ENCODE measurements at places on chromosomes 4 and X.

DNA sequence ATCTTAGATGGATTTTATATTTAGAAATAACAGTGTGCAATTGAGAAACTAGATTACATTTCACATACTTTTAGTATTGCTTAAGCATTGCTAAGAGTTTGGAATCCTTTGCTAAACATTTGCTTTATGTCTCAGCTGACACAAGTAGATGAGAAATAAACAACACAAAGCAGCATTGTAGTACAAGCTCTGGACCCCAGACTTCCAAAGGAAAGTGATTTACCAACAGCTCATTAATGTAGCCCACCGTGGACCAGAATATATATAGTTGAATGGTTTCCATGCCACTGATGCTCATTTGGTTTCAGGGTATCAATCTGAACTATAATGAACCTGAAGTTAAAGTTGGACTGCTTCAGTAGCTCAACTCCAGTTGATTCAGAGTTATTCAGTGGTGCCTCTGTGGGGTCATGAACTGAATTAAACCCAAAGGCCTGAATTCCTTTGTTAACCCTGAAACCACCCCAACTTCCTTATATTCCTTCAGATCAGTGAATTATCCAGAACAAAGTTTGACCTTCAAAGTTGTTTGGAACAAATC lies 132.1 kb upstream of the NEIL3 start:
- DNase-seq: no peak

GRCh38 chrX:9604111-9604907 lies 139.5 kb downstream of the TBL1X start:
- no peak for DNase-seq

DNA sequence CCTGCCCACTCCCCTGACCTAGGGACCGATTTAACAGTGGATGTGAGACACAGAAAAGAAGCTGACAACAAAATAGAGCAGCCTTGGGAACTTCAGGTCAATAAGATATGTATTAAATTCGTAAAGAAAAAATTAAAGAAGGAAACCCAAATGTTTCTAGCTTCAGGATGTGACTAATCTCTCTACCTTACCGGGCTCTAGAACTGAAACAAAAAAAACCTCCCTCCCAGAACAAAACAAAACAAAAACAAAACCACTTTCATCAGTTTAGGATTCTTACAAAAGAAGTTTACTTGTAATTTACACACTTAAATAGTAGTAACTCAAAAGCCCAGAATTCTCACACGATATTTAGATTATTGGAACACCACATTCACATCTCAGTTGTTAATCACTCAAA lies 185.8 kb upstream of the RPS6KA3 start:
- DNase-seq: no peak

DNA sequence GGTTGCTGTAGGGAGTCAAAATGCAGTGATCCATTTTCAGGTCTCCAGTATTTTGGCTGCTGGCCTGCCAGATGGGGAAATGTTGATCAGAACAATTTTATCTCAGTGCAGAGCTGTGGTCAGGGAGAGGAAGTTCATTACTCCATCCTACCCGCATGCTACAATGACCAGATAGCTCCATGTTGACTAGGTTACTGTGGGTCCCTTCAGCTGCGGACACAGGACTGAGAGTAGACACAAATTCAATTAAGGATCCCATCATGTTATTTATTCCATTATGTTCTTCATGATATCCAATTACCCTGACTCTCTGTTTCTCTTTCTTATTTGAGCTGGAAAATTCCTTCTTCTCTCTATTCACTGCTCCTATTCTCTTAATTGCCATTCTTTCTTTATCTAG lies 16.3 kb downstream of the SYNPO2 start:
- no peak for DNase-seq

DNA sequence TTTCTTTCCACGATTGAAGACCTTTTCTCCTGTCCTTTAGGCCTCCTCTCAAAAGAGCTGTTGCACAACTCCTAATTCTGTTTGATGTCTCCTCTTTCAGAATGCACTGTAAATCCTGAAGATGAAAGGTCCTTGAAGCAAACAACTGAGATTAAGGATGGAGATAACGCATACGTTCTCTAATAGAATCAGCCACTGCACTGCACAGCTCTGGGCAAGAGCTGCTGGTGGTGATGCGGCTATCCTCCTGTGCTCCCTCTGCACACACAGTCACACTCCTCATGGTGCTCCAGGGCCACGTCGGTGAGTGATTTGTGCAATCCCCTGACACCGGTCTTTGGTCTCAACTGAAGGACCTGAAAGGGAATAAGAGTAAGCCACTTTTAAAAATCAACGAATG lies 208.7 kb downstream of the PDGFC start:
- DNase-seq: no peak

- no peak for DNase-seq
These were observed 5.6 kb downstream of the PCDH10 start for GRCh38 chr4:133154725-133155124.

- no peak for DNase-seq
These were observed 9.9 kb upstream of the SLC25A6 start for GRCh38 chrX:1401611-1402430.

DNA sequence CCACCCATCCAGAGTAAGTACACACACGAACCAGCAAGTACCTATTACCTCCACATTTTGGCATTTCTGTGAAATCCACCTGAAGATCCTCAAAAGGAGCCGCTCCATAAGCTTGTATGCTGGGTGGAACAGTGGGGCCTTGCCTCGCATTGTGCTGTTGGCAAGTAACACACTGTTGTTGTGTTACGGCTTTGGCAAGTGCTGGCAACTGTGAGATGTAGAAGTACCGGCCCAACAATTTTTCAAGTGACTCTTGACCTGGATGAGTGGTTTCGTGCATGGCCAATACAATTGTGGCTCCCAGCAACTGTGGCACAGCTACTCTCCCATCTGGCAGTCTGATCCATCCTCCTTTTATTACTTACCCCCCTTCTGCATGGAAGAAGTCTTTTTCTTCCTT lies 128.7 kb downstream of the CCNB3 start:
- no peak for DNase-seq

DNA sequence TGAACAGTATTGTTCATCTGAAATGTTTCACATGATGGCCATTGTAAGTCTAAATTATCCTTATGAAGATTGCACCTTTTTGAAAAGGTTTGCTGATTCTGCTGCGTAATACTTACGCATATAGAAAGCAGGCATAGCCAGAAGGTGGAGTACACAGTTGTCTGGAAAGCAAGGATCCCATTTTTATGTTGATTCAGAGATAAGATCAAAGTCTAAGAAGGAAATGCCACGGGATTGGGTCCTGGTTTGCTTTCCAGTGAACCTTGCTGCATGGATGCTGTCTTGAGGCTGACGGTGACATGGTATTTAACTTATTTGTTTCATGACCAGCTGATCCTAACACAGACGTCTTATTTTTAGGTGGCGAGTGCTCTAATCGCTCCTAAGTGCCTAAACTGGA lies 15.5 kb downstream of the MAGEA9B start:
- no peak for DNase-seq

- no peak for DNase-seq
These were observed 32.9 kb upstream of the SPRY1 start for GRCh38 chr4:123363729-123364128.

- DNase-seq: no peak
These were observed 696.3 kb downstream of the PCDH7 start for GRCh38 chr4:31416498-31416897.

DNA sequence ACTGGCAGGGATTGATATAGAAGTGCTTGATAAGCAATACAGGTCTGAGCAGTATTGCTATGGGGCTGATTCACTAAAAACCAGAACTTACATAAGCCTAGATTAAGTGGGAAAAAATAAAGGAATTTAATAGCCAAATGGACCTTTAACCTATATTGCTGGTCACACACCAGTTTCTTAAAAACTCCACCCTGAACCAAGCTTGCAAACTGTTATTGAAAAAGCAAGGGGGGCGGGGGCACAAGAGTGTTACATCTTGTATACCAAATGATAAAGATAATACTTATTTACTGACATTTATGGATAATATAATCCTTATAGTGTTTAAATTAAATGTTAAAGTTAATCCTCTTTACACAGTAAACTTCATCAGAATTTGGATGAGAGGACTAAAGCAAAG lies 40.3 kb upstream of the PITX2 start:
- no peak for DNase-seq

- peak; percentile 60 for DNase-seq
These were observed at the start of gene RADX for GRCh38 chrX:106611679-106612392. Gene RADX (plus strand): TSS chrX:106611978. CDS start chrX:106612081, 103 bp downstream.

DNA sequence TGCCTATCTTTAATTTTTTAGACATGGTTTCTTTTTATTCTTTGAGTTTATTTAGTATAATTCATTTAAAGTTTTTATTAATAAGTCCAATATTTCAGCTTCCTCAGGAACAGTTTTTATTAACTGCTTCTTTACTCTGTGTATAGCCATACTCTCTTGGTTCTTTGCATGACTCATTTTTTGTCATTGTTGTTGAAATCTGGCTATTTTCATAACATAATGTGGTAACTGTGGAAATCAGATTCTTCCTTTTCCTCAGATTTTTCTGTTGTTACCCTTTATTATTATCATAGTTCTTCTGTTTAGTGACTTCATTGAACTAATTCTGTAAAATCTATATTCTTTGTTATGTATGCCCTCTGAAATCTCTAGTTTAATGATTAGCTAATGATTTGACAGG lies 124.9 kb upstream of the CYSLTR1 start:
- no peak for DNase-seq

DNA sequence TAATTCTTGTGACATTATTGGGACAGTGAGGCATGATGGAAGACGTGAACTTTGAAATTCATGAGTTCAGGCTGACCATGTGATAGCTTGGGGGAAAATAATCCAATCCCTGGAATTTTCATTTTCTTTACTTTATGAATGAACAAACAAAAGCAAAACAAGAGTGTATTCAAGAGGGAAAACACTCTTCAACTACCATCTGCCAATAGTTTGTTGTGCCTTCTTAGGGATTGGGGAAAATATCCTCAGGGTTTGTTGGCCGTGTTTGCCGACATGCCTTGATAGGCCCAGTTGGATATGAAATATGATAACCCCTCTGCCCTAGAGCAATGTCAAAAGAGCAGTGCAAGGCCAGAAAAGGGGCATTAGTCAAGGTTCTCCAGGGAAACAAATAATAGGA lies 80.8 kb upstream of the CLNK start:
- DNase-seq: no peak

DNA sequence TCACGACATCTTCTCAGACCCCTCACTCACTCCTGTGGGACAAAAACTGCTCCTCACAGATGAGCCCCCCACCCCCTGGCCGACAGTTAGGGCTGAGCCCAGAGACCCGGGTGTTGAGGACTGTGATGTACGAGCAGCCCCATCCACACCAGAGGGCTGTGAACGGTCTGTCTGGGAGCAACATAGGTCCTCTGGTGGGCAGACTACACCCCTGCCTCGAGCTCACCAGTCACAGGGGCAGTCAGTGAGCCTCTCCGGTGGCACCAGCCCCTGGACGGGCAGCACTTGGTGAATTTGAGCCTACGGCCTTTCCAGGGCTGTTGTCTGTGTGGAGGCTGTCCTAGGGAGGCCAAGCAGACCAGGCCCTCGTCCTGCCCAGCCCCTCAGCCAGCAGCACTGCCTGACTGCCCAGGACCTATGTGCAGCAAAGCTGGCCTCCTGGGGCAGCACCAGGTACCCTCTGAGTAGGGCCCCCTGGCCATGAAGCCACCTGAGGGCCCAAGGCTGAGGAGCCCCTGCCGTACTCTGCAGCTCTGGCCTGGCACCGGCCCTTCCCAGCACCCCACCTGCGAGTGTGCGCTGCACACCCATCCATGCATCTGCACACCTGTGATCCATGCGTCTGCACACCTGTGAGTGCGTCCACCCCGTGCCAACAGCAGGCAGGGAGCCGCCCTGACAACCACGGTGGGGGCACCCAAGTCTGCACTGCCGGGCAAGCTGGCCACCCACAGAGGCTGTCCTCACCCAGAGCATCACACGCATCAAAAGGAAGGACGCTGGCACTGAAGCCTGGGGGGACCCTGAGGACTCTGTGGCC lies 111.6 kb upstream of the NKX1-1 start:
- DNase-seq: no peak

- no peak for DNase-seq
These were observed 20.1 kb upstream of the AP1S2 start for GRCh38 chrX:15874672-15875071.

GRCh38 chr4:153084980-153085630 lies 119.1 kb upstream of the TRIM2 start:
- peak; percentile 78 for DNase-seq

GRCh38 chrX:2699959-2700358 lies 8.9 kb downstream of the CD99 start:
- no peak for DNase-seq

- no peak for DNase-seq
These were observed 69.0 kb upstream of the HPF1 start for GRCh38 chr4:169826634-169827187.

- DNase-seq: no peak
These were observed 21.2 kb downstream of the SLC2A9 start for GRCh38 chr4:9999956-10000561.

DNA sequence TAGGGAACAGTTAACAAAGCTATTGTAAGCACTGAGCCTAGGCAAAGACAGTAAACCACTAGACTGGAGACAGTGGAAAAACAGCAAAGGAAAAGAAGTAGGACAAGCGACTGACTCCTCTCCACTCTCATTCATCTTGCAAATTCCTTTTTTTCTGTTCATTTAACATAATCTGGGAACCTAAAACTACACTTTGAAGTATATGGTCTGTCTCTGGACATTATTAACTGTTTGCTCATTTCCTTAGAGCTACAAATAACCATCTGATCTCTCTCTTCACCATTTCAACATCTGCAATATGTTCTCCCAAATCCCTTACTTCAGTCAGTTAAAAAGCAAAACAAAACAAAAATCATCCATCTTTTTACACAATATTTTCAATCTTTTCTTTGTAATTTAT lies 642 bp downstream of the HMGN5 start:
- DNase-seq: no peak

DNA sequence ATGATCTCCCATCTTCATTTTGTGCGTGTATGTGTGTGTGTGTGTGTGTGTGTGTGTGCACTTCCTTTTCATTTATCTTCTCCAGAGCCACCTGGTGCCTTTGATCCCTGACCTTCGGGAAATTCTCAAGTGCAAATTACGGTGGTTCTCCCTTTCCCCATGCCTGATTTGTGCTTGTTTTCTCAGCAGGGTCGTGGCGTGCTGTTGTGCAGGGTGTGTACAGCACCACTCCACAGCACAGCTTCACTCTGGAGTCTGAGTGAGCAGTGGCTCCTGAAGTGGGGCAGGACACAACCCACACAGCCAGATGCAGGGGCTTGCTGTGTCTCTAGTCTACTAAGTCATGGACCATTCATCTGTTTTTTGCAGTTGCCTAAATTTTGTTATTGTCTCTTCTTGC lies 114.2 kb upstream of the TBC1D9 start:
- no peak for DNase-seq

GRCh38 chrX:1592470-1593142 lies 1.2 kb downstream of the AKAP17A start:
- DNase-seq: no peak

- DNase-seq: no peak
These were observed 228.1 kb upstream of the PRPS2 start for GRCh38 chrX:12563121-12563520.

DNA sequence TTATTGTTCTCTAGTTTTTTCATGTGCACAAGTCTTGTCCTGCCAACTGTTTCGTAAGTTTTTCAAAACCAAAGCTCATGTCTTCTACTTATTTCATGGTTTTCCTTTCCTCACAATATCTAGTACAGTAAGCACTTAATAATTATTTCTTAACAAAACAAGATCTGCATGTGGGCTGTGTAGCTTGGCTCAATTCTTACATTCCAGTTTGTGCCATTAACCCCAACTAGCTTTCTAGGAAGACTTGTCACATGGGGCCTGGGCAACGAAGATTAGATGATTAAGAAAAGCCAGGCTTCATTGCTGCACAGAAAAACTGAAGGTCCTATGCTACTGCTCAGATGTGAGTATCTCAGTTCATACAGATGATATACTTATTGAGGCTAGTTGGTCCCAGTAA lies 155.3 kb upstream of the TEX13A start:
- no peak for DNase-seq
